Activated naive CD4-positive, alpha-beta T cell treated with Interleukin-2 at 50 U/mL for 16 hours (primary cell): ENCODE measurements at places on chromosomes 2 and 18.

GRCh38 chr18:72672364-72673184 is 128.4 kb upstream of the CBLN2 start:
- no peak for DNase-seq

DNA sequence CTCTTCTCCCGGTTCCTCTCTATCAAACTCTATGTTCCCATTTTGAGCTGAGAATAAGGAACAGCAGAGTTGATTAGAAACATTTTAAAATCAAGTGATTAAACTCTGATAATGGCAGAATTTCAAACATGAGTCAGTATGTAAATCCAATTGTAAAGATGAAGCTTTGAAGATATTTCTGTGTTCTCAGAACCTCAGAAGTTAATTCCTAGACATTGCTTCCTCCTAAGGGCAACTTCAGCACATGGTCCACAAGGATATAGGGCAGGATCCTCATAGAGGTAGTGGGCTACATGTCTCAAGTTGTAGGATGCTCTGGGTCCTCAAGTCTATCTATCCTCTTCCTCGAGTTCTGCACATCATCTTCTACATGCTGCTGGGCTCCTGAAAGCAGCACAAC is 46.3 kb downstream of the QPCT start:
- no peak for DNase-seq

- no peak for DNase-seq
Observed at GRCh38 chr2:171327043-171327496, 106.7 kb downstream of the METTL8 start.

- no peak for DNase-seq
Observed at GRCh38 chr2:28613186-28613585, 117.3 kb downstream of the PLB1 start.

GRCh38 chr18:37362158-37362890 is 203.3 kb downstream of the CELF4 start:
- no peak for DNase-seq

DNA sequence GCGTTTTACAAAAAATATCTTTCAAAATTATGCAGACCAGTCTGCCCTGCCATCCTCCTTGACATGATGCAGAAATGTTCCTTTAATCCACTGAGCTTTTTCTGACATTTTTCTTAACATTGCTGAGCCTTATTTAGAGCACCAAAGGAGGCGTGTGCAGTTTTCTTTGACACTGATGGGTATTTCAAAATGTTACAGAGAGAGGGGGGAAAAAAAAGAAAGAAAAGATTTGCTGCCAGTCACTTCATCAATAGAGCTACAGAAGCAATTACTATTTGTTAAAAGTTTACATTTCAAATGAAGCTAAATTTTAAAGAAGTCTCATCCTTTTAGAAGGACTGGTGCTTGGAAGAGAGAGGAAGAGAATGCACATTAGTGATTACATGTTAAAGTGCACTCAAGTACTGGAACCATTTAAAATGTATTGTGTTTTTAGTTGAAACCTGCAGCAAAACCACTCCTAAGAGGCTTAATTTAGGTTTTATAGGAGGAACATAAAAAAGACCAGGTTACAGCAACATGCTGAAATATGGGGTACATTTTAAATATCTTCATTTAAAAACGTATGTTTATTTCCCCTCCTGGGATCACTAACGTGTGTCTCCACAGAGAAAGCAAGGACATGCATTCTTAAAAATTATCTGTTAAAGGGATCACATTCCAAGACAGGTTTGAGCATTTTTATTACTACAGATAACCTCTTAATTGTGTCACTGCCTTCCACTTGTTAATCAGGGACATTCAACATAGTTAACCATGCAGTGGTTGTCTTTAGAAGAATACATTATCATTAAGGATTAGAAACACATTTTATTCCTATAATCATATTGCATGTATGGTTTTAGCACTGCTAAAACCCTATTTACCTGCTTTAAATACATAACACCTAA is 258.4 kb downstream of the MEIS1 start:
- no peak for DNase-seq

DNA sequence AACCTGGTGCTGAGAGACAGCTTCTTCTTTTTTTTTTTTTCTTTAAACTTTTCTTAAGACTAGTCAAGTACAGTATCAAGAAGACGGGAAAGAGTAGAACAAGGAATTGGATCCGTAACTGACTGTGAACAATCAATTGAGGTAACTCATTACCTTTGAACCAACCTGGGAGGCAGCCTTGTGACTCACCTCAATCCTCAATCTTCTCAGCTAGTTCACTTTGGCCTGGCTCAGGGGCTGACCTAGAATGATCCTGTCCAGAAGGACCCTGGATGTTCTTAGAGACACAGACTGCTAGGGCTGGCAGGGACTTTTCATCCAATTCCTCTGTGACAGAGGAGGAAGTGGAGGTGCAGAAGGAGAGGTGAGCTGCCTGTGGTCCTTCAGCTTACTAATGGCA is 1.5 kb upstream of the LTBP1 start:
- DNase-seq, result no peak

- no peak for DNase-seq
Observed at GRCh38 chr18:48493434-48494230, 45.2 kb upstream of the CTIF start.

- no peak for DNase-seq
Observed at GRCh38 chr2:21759819-21760218, 636.1 kb downstream of the TDRD15 start.

GRCh38 chr18:56127322-56128099 is 510.9 kb downstream of the TXNL1 start:
- no peak for DNase-seq

- no peak for DNase-seq
Observed at GRCh38 chr2:219675221-219675620, 47.8 kb downstream of the SLC4A3 start.

- DNase-seq, result no peak
Observed at GRCh38 chr2:20241973-20242726, 17.2 kb upstream of the SDC1 start.

GRCh38 chr18:72419914-72420313 is 124.2 kb downstream of the CBLN2 start:
- DNase-seq, result no peak

- no peak for DNase-seq
Observed at GRCh38 chr2:62145478-62146100, 50.3 kb upstream of the B3GNT2 start.

DNA sequence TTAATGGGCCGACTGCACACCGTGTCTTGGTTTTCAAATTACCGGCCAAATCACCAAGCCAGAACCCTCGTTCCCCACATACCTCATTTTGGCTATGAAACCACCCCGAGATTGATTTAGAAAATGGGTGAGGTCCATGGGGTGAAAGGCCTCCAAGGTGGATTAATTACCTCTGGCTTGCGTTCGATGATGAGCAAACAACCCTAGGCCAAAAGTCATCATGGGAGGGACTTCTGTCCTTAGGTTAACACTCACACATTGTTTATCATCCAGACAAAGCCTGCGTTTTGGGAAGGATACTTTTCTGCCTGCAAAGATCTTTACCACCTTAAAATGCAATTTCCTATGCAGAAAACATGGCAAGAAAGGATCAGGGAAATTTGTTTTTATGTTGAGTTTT is 48.5 kb downstream of the GALR1 start:
- no peak for DNase-seq

DNA sequence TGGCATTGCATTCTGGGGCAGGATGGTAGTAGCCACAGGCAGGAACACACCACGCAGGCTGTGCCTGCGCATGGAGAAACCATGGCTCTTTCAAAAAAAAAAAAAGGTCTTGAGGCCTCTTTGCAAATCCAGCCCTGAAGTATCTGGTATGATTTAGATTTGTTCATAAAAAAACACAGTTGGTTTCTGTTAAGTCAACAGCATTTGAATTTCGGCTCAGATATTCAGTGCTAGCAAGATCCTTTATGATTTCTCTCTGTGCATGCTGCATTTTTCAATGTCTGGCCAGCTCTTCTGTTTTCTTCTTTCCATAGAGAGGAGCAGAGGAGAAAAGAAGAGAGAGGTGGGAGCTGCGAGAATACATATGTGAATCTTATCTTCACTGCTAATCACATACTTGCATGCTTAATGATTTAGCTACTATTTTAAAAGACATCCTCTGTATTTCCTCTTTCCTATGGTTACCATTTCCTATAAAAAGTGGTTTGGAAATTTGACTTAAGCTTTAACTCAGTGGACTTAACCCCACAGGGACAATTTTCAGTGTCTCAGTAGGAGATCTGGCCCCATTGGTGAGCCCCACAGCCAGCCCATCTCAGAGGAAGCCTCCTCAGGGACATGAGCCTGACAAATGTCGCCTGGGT is 214.3 kb upstream of the APCDD1 start:
- no peak for DNase-seq

DNA sequence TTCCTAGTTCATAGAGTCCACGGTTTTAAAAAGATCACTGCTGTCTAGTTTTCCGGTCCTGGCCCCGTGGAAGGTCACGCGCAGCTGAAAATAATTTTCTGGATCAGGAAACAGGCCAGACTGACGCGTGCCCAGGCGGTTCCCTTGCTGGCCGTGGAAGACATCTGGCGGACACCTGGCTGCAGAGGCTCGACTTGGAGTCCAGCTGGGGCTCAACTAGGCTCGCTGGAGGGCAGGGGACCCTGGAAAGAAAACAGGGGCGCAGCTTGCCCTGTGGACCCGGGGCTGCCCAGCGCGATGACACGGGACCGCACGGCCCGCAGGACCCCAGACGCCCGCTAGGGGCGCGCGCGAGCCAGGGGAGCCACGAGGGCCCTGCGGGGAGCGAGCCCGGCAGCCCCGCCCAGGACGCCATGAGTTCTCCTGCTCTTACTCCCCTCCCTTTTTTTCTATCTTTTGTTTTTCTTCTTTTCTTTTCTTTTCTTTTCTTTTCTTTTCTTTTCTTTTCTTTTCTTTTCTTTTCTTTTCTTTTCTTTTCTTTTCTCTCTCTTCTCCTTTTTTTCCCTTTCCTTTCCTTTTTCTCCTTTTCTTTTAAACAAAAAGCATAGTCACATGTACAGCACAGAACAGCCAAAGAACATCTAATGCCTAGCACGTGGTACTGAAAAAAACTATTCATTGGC is 43.2 kb upstream of the UBE2F start:
- peak; percentile 85 for DNase-seq

DNA sequence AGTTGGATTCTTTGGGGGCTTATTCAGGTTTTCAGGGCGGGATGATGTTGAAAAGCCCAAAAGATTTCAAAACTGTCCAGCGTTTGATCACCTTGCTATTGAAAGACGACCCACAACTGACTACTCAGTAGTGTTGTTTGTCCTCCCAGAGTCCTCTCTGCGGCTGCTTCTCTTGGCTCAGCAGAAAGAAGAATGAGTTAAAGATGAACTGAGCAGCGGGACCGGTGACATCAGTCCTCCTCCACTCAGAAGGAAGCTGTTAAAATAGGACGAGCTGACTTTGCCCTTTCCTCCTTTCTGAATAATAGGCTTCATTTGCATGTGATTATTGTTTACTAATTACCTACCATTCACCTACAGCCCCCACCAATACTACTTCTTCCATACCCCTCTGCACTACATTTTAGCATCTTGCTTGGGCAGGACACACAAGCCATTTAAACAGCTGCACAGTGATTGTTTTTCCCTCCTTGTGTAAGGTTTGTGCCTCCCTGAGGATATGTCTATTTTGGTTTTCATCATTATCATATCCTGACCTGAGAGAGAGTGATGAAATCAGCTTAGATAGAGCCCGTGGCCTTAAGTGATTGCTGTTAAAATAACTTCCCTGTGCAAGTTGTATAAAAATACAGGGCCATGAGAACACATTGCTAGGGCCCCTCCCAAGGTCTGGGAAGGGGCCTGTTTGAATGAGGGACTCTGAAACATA is 261.8 kb downstream of the FHOD3 start:
- no peak for DNase-seq

GRCh38 chr2:10552220-10552870 is 104.2 kb upstream of the ODC1 start:
- no peak for DNase-seq

DNA sequence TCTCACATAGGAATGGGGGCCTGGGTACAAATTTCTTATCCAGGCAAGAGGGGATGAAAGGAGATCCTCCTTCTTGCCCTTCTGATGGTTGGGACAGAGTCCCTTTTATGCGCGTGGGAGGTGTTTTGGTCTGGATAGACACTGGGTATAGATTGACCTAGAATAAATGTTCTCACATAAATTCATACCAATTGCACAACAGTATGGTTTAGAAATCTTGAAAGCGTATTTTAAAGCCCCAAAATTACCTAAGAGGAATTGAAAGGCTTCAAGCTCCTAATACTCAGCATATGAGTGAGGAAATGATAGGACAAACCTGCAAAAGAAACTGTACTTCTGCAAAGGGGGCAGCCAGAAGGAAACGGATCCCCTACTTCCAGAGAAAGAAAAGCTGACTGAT is 2.6 kb upstream of the BCL2 start:
- no peak for DNase-seq

DNA sequence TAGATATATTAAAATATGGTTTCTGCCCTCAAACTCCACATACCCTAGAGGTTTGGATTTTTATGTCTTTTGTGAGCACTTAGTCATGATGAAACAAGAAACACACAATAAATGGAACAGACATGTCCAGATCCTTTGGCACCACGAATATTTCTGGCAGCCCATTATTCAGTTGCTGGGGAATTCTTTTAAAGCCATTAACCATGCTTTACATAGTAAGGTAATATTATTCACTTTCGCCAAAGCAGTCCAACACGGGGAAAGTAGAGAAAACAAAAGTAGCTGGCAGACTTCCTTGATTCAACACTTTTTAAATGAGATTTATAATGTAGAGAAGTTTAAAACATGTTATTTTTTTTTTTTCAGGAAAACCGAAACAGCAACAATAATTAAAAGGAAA is 235.4 kb downstream of the PIEZO2 start:
- DNase-seq, result no peak

GRCh38 chr2:46951290-46952064 is 35.9 kb upstream of the MCFD2 start:
- DNase-seq, result no peak

GRCh38 chr2:1681323-1682180 is 62.8 kb downstream of the PXDN start:
- DNase-seq, result no peak
